ENCODE measurements at places on chromosomes 2 and 18.

DNA sequence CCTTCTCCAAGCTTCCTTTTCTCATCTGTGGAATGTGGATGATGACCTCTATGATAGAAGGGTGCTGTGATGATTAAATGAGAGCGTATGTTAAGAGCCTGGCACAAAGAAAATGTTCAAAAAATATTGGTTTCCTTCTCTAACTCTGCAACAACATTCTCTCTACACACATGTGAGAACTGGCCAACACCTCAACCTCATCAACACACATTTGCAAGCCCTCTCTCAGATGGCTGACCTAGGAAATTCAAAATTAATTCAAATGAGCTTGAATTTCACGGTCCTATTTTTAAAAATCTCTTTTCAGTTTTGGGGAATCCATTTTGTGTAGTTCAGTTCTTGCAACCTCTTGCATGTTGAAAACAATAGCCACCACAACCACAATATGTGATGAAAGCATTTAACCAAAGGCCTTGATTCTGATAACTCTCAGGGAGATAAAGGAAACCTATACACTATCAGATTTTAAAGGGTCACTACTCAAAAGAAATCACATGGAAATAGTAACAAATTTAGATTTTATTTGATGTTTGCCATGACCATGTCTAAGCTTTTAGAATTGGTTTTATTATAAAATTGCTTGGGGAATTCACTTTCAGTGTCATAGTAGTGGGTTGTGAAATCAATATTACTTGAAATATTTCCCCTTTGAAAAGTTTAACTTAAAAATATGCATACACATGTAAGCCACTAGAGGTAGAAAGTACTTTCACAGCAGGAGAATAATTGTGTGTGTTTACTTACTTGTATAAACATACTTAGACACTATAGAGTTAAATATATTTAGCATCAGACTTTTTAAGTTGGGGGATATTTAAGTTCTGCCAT, 16.6 kb upstream of the NABP1 start:
- no peak for DNase-seq

DNA sequence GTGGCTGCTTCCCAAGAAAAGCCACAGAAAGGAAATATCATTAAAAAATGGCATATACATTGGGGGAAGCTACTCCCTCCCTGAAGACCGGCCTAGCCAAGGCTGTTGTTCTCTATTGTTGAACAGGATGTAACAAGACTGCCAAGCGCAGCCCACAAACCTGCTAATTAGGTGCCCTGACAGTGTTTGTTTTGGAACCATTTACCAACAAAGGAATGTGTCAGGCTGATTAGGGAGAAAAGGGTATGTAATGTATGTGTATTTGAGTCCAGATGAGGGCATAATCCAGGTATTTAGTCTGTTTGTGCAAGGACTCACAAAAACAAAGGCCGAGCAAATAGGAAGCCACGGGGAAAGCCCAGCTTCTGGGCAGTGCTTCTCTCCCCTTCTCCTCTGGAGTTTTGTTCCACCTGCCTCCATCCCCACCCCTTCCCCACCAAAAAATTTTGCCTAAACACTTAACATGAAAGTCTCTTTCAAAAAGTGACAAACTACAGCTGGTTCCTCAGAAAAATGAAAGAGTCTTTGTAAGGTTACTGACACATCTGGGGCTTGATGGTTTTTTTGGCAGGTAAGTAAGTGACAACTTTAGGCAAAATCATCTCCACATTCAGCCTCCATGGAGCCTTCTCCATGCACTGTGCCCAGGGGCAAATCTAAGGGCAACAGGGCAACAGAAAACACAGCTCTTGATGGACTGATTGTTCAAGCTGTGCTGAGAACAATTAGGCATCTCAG, 78.3 kb upstream of the FZD5 start:
- no peak for DNase-seq

DNA sequence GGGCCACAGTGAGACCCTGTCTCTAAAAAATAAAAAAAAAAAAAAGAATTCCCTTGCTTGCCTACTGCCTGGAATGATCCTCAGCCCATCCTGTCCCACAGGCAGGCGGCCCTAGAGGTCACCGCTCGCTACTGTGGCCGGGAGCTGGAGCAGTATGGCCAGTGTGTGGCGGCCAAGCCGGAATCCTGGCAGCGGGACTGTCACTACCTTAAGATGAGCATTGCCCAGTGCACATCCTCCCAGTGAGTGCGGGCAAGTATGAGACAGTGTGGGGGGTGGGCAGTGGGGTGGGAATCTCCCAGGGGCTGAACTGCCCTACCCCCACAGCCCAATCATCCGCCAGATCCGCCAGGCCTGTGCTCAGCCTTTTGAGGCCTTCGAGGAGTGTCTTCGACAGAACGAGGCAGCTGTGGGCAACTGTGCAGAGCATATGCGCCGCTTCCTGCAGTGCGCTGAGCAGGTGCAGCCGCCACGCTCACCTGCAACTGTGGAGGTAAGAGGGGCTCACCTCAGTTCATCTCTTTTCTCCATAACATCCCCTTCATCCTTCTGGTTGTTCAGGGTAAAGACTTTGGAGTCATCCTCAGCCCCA, 1.6 kb downstream of the CHCHD5 start:
- no peak for DNase-seq

GRCh38 chr2:88165332-88166003, 4.7 kb upstream of the THNSL2 start:
- DNase-seq: no peak

- DNase-seq: no peak
These were observed 12.3 kb downstream of the ASPRV1 start for GRCh38 chr2:69948963-69949645.

DNA sequence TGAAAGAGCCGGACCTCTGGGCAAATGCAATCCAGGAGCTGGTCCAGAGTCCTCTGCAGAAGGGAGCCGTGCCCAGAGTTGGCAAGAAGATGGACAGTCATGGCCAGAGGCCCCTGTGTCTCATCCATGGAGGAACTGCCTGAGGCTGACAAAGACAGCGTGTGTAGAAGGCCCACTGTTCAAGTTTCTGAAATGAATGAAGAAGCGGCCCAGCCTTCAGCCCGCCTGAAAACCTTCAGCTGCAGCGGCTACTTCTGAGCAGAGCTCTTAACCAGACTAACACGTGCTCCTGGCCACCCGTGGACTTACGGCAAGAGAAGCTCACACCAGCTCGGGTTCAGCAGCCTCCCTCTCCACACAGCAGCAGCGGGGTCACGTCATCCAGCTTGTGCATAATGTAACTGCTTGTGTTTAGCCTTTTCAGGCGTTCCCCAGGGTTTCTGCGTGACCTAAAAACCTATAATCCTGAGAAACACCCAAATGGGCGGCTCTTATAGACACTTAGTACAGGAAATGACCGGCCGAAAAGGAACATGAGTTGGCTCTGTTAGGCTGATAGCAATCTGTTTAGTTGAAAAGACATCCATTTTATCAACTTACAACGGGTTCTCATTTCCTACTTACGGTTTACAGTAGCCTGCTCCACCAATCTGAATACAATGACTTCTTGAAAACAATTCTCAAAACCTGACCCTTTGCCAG, at the start of gene FAM124B:
Gene FAM124B (minus strand): TSS at position 467 of the 702 bp plus-strand sequence. CDS start 339 bp downstream, at position 128.
- no peak for DNase-seq
